ENCODE measurements at places on chromosomes 3 and 15.
A peak's percentile ranks its signal among the peaks of the same experiment; 100 is the strongest.

DNA sequence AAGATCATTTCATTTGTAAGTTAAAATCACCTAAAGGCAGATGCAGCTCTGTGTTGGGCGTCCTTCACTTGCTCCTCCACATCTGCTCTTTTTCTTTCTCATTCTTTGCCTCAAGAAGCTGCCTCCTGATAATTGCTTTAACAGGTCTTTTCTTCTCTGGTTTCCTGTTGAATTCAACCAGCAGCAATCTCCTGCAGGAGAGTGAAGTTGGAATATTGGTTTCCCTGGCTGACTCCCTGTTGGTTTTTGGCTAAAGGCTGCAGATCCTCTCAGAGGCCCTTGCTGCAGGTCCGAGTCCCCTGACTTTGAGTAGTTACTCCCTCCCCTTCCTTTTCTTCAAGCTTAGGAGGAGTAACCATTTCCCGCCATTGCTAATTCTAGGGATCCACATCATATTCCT lies 4.2 kb downstream of the TP63 start:
- DNase-seq: no peak

GRCh38 chr3:182105875-182106274 lies 394.1 kb downstream of the SOX2 start:
- no peak for DNase-seq

DNA sequence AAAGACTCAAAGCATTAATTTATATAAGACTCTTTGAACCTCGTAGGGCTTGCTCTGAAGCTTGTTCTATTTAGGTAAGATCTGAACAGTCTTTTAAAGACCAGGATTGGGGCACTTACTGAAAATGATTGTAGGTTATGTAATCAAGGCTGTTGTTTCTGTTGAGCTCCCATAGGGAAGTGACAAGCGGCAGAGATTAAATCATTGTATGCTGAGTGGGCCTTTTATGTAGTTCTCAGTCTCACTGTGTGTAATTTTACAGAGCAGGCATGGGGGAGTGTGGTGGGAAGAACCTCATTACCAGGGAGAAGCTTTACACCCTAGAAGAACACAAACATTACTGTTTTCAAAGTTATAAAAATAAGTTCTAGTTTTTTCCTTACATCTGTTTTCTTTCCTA lies 160.0 kb upstream of the SNTN start:
- DNase-seq: no peak

- peak; percentile 23 for DNase-seq
Observed at GRCh38 chr3:161372321-161373260, 1.3 kb upstream of the SPTSSB start.

GRCh38 chr3:176521531-176522175 lies 675.6 kb downstream of the TBL1XR1 start:
- DNase-seq: no peak

GRCh38 chr3:44482721-44483120 lies 5.3 kb upstream of the ZNF445 start:
- DNase-seq: no peak

- DNase-seq: no peak
Observed at GRCh38 chr3:152176998-152177397, 91.7 kb upstream of the MBNL1 start.

DNA sequence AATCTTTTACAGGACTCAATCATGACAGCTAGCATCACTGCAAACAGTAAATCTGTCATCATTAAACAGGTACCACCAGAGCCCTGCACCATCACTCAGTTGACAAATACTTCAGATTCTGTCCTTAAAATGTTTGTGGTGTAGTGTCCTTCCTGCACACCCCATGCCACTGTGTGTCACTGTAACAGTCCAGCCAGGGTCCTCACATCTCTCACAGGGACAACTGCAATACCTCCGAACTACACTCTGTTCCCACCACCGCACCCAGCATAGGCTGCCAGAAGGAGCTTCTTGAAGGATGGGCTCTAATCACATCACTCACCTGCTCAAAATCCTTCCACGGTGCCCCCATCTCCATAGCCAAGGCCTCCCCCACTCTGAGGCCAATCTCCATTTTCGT lies 90.2 kb upstream of the FGF12 start:
- no peak for DNase-seq

- DNase-seq: no peak
Observed at GRCh38 chr15:56568466-56569167, 103.7 kb upstream of the MNS1 start.

DNA sequence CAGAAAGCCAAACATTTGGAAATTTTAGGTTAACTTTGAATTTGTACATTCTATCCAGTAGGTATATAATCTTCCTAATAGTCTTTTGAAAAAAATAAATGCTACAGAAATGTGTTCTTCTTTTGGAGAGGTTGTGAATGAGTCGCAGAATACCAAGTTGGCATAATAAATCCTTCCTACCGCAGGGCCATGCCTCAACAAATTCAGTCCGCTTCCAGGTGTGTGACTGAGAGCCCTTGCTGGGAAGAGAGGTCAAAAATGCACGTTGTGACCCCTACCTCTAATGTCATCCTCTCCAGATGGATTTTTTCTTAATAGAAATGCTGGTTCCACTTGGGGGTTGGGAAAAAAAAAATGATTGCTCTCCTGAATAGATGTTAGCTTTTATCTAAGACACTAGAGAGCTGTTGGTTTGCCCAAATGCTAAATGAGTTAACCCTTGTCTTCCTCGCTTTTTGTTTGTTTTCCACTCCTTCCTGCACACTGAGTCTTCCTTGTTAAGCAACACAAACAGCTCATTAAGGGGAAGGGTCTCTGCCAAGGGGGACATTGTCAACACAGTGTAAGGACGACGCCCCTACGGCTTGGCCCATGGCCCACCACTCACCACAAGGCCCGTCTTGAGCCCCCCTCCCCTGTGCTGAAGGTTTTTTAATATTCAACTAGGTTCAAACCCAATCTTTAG lies 33.9 kb downstream of the RLBP1 start:
- DNase-seq: no peak

DNA sequence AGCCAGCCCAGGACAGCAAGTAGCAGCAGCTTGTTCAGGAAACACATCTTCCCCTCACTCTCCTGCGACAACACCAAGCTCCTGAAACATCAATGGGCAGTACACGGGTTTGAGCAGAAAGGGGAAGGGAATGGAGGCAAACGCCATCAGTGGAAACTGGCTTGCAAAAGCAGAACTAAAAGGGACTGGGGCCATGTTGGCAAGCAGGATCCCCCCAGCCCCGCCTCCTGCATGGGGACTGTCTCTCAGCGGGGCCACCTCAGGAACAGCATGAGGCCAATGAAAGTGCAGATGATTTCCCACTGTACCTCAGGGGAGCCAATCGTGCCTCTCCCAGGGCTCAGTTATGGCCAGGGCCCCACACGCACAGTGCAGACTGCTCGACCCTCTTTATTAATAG lies 6.8 kb downstream of the CDAN1 start:
- DNase-seq: no peak

- no peak for DNase-seq
Observed at GRCh38 chr3:24062916-24063315, 117.8 kb downstream of the NR1D2 start.

- no peak for DNase-seq
Observed at GRCh38 chr3:122235147-122235546, 51.7 kb downstream of the CASR start.

- peak; percentile 61 for DNase-seq
Observed at GRCh38 chr3:43153216-43154083, 47.6 kb upstream of the POMGNT2 start.

- DNase-seq: no peak
Observed at GRCh38 chr3:103218146-103218545, 783.3 kb downstream of the ZPLD1 start.

- DNase-seq: no peak
Observed at GRCh38 chr3:172289583-172289982, 158.7 kb downstream of the GHSR start.

- no peak for DNase-seq
Observed at GRCh38 chr15:101026656-101027272, 107.6 kb downstream of the LRRK1 start.

GRCh38 chr3:195906865-195907683 lies 1.3 kb downstream of the TNK2 start:
- no peak for DNase-seq

- DNase-seq: no peak
Observed at GRCh38 chr3:18111796-18112232, 313.3 kb downstream of the SATB1 start.

- no peak for DNase-seq
Observed at GRCh38 chr3:178434206-178434805, 101.9 kb upstream of the KCNMB2 start.

DNA sequence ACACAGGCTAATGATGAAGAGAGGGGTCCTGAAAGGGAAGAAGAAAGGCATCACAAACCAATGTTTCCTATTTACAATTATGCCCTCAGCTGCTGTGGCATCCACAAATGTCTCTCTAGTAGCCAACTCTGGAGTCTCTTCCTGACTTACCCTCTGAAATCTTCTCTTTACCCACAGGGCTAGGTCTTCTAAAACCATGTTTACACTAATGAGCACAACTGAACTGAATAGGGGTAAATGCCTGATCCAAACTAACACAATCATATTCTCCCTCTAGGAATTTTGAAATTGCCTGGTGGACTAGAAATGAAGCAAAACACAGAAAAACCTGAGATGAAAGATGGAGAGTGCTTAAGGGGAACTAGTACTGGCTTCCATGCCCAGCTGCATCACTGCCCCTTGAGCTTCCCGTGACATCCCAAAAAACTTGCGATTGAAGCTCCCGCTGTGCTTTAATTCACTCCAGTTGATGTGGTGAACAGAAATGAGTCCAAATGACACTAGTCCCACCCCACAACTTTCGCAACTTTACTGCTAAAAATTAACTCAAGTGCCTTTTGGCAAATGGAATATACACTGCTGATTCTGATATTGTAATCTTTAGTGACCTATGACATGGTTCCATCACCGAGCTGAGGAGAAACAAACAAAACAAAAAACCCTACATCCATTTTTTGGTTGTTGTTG lies 32.8 kb downstream of the CFAP20DC start:
- no peak for DNase-seq

- no peak for DNase-seq
Observed at GRCh38 chr15:73812806-73813465, 59.8 kb upstream of the INSYN1 start.

DNA sequence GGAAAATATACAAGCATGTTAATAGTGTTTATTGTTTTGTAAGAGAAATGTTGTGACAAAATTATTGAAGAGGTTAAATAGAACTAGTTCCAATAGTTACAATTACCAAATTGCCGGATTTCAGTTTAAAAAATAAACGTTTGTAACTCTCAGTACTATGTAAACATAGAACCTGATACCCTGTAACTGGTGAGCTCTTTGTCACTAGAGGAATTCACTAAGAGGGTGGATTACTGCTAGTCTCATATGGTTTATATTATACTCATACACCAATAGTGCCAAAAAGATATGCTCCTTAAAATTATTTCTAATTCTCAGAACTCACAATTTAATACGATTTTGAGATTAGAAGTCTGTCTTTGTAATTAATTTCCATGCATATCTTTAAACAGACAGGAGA lies 7.6 kb upstream of the GMNC start:
- no peak for DNase-seq
